NCI-H774 (cell line): ENCODE measurements at places on chromosomes 2 and 18.

DNA sequence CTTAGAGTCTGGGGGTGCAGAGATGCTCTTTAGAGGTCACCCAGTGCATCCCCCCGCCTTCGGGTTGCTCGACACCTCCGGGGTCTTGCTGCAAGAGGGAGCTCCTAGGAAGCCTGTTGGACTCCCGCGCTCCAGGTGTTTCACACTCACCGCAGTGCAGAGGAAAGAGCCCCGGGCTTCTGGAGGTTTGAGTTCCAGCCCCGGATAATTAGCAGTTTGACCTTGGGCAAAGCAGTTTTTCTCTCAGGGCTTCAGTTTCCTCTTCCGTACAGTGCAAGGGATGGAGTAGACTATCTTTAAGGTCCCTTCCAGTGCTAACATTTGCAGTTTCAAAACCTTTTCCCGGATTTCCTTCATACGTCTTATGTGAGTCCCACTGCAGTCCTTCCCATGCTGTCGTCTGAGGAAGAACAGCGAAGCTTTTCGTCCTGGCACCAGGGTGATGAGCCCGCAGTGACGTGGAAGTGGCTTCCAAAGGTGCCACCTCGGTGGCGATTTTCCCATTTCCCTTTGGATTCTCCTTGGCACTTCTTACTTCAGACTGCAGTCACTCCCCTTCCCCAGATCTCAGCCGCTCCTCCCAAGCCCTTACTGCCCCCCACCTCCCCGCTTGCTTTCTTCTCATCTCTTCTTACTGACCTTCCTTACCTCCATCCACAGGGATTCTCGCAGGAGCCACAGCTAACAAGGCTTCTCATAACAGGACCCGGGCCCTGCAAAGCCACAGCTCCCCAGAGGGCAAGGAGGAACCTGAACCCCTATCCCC lies 585 bp downstream of the PNKD start:
- no peak for DNase-seq

DNA sequence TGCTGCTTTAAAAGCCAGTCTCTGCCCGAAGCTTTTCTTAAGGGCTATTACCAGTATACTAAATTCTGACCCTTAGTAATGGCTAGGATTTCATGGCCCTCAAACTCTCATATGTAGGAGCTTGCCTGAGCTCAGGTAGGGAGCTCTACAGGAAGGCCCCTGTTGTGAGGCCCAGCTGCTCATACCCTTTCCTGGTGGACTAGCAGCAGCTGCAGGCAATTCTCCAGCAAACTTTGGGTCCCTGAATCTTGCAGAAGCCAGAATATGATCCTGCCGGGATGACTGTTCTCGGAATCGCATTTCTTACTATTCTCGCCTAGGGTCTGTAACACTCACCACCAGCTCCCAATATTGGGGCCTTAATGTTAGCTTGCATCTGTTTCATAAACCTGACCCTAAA lies 106.4 kb upstream of the SERTAD2 start:
- DNase-seq, result no peak

GRCh38 chr2:227124811-227125210 lies 39.2 kb downstream of the COL4A4 start:
- peak; percentile 5 for DNase-seq

DNA sequence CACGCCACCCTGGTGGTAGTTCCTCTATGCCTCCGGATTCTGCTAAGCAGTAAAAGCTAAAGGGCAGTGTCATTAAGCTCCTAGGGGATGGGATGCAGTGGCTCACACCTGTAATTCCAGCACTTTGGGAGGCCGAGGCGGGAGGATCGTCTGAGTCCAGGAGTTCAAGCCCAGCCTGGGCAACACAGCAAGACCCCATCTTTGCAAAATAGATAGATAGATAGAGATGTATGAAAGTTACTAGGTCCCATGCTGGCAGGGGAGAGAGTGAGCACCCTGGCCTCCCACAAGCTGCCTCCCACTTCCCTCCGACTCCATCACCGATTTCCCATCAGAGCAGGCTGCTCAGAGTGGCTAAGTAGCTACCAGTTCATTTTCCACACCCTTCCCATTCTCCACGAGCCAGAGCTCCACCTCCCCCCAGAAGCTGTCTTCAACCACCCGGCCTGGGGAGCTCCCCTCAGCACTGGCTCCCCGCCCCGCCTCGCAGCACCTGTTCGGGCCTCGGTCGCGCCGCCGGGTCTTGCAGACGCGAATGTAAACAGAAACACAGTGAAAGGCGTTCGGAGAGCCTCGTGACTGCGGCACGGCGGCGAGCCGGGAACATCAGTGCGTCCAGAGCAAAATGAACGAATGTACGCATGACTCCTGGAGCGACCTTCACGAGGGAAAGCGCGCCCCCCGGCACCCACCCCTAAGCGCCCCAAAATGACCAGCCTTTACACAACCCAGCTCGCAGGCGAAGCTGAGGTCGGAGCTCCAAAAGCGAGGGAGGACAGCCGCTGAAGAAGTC lies 598 bp upstream of the CEP68 start:
- peak; percentile 47 for DNase-seq

DNA sequence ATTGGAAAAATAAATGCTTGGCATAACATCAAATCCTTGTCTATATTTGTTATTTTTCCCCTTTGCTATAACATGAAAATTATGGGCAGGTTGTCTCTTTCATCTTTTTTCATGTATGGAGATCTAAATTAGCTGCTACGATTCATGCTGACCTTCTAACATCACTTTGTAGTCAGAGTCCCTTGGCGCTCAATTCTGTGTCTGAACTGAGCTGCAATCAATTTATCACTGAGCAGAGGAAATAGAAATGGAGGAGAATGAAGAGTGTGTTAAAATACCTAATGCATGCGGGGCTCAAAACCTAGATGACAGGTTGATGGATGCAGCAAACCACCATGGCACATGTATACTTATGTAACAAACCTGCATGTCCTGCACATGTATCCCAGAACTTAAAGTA lies 168.9 kb downstream of the CDH7 start:
- no peak for DNase-seq

DNA sequence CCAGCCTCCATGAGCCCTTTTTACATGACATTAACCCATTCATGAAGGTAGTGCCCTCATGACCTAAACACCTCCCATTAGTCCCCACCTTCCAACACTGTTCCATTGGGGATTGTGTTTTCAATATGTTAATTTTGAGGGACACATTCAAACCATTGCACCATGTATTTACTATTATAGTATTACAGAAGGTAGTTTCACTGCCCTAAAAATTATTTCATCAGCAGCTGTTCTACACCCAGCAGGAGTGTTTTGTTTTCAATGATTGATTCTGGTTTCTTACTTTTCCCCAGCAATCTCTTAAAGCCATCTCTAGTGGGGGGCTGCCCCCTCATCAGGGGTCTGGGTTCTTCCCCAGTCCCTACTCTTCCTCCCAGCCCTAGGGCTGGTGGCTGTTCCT lies 71.9 kb downstream of the CERS6 start:
- no peak for DNase-seq

DNA sequence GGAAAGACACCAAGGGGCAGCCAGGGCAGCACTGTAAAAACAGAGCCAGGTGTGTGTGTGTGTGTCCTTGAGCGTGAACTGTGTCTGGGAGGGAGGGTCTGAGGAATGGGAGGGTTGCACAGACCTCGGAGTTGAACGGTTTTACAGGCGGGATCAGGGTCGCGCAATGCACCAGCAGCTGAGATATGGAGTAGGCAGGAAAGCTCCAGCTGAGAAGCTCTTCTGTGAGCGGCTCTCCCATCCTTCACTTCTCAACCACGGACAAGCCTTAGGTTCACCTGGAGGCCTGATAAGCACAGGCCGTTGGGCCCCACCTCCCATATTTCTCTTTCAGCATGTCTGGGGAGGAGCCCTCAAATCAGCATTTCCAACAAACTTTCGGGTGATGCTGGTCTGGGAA lies 12.1 kb downstream of the SERTAD2 start:
- no peak for DNase-seq

DNA sequence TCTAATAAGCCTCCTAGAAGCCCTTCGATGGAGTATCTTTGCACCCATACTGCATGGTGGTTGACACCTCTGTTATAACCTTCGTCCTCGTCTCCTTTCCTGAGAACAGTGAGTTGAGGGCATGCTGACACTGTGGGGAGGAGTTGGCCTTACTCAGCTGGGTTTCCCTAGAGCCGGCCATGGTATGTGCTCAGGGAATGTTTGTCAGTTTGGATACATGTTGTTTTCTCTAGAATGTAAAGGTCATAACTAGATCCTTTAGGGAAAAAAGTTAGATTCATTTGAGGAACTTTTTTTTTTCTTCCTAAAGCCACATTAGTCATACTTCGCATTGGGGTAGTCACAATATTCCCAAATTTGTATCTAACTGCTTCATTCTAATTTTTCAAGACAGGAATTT lies 106.0 kb upstream of the FOSL2 start:
- no peak for DNase-seq

DNA sequence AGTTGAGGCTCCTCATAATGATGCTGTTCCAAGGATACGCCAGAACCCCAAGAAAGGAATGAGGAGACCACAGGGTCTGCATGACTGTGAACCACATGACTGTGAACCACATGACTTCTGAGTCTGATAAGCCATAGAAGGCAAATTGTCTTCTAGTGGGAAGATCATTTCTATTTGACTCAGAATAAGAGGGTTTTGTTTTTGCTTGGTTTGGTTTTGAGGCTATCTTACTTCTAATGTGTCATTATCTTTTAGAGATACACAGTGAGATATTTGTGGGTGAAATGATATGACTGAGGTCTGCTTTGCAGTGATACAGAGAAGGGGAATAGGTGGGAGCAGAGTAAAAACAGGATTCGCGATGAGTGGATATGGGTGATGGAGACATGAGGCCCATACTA lies 28.9 kb upstream of the BCL2L11 start:
- DNase-seq, result no peak

GRCh38 chr18:75723521-75724340 lies 296.2 kb upstream of the SMIM21 start:
- no peak for DNase-seq

GRCh38 chr18:77020561-77020960 lies 112.0 kb downstream of the MBP start:
- DNase-seq, result no peak

DNA sequence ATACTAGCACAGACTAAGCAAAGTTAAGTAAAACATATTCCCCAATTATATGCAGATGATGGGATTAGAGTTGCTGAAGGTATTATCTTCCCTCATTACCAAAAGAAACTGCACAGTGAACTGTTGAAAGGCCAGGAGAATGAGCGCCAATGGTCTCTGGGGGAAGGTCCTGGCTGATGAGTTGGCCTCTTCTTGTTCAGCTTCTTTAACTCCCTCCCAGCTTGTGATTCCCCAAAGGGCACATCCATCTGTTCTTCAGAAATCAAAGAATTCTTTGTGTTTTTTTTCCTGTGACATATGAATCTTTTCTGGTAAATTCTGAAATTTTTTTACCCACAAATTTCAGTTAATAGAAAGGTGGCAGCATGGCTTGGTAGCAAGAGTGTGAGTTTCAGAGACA lies 667.6 kb downstream of the CNTNAP5 start:
- DNase-seq, result no peak

DNA sequence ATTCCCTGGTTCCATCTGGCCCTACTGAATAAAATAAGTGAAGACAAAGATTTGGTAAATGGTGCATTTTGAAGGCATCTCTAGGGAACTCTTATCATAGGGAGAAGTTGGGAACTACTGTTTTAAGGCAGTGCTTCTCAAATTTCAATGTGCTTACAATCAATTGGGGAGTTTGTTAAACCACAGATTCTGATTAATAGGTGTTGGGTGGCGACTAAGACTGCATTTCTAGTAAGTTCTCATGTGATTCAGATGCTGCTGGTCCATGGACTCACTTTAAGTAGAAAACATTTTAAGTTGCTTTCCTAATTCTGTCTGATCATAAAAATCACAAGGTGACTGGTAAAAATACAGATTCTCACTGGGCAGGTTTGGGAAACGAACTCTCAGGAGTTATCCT lies 14.6 kb downstream of the FARSB start:
- DNase-seq, result no peak

DNA sequence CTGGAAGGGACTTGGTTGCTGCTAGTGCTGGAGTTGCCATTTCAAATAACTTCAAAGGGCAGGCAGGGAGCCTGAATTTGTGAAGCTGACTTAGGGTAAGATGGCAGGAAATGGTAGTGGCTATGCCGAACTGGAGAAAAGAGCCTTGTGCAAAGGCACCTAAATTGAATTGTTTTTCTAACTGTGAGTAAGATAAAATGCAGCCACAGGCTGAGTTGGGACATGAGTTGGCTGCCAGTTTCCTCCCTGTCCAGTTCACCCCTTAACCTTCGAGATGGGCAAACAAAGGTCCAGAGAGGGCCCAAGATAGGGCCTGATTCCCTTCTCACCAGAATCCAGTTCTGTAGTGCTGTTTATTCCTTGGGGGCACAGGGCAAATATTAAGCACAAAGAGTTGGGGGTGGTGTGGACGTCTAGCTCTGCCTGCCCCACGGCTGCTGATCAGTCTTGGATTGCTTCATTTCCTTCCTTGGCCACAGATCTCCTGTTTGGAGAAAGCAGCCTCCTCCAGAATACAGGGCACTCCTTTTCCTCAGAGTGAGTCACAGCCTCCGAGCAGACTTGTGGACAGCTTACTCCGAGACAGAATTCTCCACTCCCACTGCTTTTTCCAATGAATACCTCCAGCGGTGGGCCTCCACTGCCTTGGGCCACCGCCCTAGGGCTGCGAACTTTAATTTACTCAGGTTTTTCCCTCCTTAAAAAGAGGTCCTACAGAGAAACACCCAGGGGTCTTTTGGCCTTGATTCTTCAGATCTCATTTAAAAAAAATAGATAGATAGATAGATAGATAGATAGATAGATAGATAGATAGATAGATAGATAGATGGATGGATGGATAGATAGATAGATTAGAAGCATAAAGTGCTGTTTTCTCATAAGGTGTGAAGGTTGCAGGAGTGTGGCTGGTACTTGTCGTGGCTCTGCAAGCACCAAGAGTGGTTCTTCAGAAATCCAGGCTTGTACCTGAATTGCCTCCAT lies 18.4 kb upstream of the SLC20A1 start:
- DNase-seq, result no peak

DNA sequence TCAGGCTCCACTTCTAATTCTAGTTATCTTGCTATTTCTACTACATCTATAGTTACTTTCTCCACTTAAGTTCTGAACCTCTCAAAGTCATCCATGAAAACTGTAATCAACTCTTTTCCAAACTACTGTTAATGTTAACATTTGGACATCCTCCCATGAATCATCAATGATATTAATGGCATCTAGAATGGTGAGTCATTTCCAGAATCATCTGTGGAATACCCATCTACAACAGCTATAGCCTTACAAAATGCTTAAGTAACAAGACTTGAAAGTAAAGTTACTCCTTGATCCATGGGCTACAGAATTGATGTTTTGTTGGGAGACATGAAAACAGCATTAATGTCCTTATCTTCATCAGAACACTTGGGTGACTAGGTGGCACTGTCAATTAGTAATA lies 35.4 kb downstream of the BARD1 start:
- DNase-seq, result no peak

DNA sequence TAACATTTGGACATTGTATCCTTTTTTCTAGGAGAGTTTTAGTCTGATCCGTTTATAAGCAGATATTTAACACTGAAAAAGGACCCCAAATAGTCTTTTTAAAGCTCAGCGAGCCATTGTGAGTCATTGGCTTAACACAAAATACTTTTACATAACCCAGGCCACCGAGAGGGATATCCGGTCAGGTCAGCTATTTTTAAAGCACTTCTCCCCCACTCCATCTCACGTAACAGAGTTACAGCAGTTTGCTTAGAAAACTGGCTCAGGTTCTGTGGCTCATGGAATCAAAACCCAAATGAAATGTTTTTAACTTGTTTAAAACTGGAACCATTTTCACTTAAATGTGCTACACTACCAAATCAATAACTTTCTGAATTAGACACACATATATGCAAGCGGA lies 23.9 kb downstream of the COL4A3 start:
- no peak for DNase-seq

GRCh38 chr2:123500346-123500745 lies 524.7 kb upstream of the CNTNAP5 start:
- DNase-seq, result no peak

GRCh38 chr2:239824046-239824694 lies 201.0 kb downstream of the NDUFA10 start:
- peak; percentile 40 for DNase-seq
